ENCODE measurements at places on chromosomes 2 and 18.

GRCh38 chr2:134774786-134775641, 56.2 kb upstream of the TMEM163 start:
- peak; percentile 65 for DNase-seq

GRCh38 chr2:44983836-44984604, 25.2 kb downstream of the SIX2 start:
- DNase-seq = no peak

GRCh38 chr2:237509151-237509550, 22.1 kb downstream of the MLPH start:
- no peak for DNase-seq

GRCh38 chr2:196697825-196698224, 58.3 kb downstream of the CCDC150 start:
- DNase-seq = no peak

DNA sequence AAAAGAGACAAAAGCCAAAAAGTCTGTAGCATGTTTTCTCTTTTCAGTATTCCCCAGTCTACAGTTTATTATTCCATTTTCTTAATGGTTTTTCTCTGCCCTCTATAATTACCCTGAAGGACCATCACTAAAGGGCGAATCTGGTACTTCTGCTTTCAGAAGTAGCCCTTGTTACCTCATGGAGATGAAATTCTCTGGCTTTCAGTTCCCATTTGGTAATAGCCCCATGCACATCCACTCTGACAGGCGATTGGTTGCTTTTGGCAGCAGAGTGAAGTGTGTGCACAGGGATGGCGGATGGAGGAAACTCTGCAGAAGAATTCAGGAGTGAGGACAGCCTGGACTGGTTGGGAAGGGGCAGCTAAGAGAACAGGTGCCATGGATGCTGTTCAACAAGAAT, 66.3 kb upstream of the NABP1 start:
- DNase-seq = no peak

DNA sequence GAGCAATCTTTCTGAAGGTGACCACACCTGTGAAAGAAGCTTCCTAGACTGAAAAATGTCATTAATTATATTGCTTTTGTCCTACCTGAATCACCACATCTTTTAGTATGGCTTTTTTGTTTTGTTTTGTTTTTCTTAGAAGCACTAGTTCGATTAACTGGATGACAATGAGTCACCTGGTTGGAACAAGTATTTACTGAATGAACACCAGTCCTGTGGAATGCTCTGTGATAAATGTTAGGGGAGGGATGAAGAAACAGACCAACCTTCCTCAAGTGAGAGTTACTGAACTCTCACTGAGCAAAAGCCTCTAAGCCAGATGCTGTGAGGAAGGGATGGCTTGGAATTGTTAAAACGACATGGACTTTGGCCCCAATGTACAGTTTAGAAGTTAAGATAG, 26.8 kb upstream of the DCC start:
- no peak for DNase-seq

DNA sequence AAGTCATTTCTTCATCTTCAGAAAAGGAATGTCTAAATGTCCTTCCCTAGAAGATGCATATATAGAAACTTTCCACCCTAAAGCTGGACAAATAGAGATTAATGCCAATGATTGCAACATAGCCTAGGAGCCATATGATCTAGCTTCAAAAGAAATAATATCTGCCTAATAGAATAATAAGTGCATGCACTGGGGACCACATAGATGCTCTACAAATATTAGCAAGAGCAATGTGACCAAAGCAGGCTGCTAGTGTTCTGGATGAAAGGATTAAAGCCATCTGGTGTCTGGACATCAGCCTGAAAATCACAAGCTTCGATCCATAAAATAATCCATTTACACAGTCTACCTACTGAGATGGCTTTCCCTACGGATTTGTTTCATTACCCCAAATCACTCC, 280.1 kb upstream of the KLHL14 start:
- DNase-seq = no peak

DNA sequence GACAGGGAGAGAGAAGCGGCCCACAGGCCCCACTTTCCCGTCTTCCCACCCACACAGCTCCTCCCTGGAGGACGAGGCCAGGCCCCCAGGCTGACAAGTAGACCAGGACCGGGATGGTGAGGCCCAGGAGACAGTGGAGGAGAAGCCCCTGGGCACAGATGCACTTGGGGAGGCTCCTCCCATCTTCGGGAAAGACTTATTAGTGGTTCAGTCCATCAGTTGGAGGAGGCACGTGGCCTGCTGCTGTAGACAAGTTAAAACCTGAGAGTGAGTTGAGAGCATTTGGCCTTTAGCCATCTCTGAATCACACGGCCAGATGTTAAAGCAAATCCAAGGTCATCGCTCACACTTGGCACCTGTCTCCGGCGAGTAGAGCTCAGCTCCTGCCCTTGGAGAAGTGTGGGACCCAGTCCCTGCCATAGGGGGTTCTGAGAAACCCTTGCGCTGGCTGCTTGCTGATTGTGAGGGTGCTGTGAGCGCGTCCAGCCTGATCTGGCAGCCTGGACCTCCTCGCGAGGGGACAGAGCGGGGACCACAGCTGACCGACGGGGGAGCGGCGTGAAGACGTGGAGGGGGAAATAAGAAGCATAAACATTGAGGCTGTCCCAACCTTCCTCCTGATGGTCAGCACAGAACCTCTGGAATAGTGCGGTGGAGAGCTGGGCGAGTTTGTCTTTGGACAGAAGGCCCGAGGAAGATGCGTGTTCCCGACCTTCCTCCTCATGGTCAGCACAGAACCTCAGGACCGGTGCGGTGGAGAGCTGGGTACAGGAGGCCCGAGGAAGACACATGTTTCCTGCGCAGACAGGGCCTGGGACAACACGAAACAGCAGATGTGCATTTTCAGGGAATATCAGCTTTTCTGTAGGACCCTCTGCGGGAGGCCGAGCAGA, 24.7 kb upstream of the ALLC start:
- peak; percentile 21 for DNase-seq

- DNase-seq = no peak
Observed at GRCh38 chr18:56214706-56215105, 423.7 kb downstream of the TXNL1 start.

- DNase-seq = no peak
Observed at GRCh38 chr2:38474021-38474456, 97.0 kb upstream of the ATL2 start.

DNA sequence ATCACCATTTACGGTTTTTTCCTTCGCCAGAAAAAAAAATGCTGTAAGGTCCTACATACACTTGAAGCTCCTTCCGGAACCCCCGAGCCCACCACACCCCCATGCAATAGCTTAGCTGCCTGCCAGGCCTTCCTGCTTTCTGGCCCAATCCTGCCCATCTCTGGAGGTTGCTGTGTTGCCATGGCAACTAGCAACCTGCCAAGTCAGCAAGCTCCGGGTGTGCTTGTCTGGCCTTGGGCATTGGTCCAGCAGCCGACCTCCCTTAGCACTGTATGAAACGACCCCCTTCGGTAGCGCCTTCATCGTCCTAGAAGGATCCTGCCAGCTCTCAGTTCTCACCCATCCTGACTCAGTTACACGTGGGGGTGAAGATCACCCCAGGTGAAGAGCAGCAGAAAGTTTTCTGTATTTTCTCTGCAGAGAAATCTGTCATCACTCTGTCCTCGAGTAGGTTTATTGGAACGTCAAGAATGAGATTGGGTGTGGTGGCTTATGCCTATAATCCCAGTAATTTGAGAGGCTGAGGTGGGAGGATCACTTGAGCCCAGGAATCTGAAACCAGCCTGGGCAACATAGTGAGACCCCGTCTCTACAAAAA, 47.4 kb upstream of the MTCL1 start:
- DNase-seq = no peak

- no peak for DNase-seq
Observed at GRCh38 chr18:3495691-3496430, 45.9 kb downstream of the TGIF1 start.

DNA sequence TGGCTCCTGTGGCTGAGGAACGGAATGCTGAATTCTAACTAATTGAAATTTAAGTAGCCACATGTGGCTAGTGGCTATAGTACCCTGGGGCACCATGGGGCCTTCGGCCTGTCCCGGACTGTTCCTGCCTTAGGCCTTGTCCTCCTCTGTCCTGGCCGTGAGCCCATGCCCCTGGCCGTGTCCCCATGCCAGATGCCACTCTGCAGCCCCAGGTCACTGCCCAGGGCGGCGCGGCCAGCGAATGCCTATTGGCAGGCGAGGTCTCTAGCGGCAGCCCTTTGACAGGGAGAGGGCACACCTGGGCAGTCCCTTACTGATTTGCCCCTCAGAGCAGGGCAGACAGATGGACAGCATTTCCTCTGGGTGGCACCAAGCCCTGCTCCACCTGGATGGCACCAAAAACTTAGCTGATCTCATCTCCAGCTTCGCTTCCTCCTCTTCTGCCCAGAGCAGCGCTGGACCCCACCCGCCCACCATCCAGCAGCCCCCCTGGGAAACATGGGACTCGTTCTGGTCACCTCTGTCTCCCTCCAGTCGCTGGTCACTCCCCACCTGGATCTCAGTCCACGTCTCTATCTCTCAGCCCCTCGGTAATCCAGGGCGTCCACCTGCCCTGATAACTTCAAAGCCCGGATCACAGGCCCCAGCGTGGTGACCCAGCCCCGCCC, 1.1 kb upstream of the DGKD start:
- DNase-seq = no peak

- DNase-seq = no peak
Observed at GRCh38 chr2:70714141-70714905, 53.7 kb downstream of the ADD2 start.

DNA sequence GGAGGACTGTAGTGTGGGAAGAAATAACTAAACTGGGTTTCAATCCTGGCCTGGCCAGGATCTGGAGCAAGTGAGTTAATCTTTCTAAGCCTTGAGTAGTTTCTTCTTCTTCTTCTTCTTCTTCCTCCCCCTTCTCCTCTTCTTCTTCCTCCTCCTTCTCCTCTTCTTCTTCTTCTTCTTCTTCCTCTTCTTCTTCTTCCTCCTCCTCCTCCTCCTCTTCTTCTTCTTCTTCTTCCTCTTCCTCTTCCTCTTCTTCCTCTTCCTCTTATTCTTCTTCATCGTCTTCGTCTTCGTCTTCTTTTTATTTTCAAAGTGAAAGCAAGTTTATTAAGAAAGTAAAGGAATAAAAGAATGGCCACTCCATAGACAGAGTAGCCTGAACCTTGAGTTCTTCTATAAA, 6.5 kb upstream of the IL1RN start:
- DNase-seq = no peak

DNA sequence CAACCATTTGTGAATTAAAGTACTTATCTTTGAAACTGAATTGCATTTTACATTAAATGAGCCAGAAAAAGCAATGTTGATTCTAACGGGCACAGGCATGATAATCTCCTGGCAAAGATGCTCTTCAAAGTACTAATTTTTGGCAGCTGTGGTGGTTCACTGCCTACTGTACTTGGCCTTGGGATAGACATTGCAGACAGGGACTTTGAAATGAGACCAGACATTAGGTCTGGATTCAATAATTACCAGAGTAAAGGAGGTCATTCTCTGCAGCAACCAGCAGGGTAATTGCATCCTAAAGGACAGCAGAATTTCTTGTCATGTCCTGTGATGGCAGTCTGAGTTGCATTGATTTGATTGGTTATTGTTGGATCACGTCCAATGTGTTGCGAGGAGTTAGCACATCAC, 986.5 kb downstream of the TDRD15 start:
- DNase-seq = no peak

GRCh38 chr2:27887830-27888229, 2.4 kb downstream of the RBKS start:
- no peak for DNase-seq

DNA sequence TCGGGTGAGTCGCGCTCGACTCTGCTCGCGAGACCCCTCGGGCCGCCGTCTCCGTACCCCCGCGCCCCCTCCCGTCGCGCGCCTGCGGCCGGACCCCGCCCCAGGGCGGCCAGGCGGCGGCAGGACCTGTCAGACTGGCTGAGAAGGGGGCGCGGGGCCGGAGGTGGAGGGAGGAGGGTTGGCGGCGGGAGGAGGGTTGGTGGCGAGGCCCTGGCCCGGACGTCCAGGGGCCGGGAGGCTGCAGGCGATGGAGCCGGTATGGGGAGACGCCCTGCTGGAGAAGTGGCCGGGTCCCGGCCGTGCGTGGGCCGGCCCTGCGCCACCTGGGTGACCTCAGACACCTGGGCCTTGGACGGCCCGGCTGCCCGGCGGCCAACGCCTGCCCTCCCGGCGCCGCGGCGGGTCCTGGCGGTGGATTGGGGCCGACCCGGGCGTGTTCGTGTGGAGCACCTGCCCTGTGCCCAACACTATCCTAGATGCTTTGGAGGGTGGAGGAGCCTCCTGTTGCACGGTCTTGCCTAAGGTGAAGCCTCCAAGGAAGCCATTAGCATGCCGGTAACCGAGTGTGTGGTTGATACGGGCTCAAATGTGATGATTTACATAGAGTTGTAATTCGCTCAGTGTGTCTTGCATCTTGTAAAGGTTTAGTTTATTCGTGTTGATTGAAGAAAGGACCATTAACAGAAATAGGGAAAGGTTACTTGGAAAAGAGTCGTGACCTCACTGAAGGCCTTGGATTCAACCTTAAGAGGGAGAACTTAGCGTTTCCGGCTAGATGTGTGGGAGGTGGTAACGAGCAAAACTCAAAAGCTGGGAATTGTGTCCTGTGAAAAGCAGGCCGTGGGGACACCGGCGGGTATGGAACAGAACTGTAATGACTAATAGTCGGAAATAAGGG, 550 bp downstream of the MYL12B start:
- peak; percentile 68 for DNase-seq

DNA sequence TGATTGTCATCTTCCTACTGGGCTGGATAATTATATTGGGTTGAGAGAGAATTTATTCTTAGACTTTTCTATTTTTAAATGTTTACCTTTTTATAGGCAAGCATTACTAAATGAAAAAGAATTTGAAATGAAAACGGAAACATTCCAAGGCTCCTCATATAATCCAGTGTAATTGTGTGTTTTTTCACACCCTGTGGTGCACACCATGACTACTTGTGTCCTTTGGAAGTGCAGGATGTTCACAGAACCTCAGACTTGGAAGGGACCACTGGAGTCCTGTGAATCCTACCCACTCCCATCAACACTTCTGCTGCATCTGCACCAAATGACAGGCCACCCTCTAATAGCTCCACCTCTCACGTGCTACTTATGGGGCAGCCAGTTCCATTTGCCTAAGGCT, 48.0 kb downstream of the NAT8 start:
- DNase-seq = no peak

GRCh38 chr2:25558262-25558661, 115.1 kb downstream of the DTNB start:
- no peak for DNase-seq

GRCh38 chr18:62572456-62572855, 49.6 kb downstream of the ZCCHC2 start:
- DNase-seq = no peak

GRCh38 chr2:119579424-119580295, 35.4 kb downstream of the CFAP221 start:
- no peak for DNase-seq
